ENCODE measurements at places on chromosomes 13 and 19.

DNA sequence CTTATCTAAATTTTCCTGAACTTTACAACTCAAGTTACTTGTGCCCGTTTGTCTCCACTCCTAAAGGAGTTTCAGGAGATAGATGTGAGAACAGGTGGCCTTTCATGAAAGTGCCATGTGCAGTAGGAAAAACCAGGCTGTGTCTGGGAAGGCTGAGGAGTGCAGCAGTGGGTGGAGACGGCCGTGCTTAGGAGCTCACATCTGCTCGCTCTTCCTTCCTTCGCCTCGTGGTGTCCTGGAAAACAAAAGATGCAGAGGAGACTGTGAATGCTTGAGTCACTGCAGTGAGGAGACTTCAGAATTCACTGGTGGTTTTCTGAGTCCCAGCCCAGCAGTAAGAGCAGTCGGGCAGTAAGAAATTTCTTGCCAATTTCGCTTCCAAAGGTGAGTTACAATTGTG lies 138.4 kb upstream of the RNF113B start:
- DNase-seq = no peak

DNA sequence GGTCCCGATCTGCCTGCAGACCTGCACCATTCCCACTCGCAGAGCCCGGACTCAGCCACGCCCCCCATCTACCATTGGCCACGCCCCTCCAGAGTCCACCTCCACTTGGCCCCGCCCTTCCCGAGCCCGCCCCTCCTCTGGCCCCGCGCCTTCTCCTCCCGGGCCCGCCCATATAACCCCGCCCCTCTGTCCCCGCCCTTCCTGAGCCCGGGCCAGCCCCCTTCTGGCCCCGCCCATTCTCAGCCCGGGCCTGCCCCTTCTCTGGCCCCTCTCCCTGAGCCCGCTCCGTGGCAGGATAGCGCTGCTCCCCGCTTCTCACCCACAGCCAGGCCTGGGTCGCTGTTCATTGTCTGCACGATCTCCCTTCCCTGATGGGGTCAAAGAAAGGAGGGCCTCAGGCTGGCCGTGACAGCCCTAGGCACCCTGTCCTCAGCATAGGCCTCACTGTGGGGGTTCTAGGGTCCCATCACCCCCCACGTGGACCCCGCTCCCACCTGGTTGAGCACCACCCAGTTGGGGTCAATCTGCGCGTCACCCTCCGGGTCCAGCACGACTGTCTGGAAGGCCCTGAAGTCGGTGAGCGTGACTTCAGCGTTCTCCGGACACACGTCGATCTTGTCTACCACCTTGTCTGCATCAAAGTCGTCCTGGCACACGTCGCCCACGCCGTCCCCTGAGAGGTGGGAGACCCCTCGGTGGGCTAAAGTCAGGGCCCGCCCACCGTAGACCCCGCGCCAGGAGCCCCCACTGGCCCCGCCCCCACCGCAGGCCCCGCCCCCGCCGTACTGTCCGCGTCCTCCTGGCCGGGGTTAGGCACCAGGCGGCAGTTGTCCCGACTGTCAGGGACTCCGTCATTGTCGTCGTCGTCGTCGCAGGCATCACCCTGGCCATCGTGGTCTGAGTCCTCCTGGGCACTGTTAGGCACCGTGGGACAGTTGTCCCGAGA lies 5.7 kb downstream of the COMP start:
- DNase-seq = peak; percentile 82

- no peak for DNase-seq
These were observed 88.1 kb downstream of the SLC7A1 start for GRCh38 chr13:29507356-29507755.

DNA sequence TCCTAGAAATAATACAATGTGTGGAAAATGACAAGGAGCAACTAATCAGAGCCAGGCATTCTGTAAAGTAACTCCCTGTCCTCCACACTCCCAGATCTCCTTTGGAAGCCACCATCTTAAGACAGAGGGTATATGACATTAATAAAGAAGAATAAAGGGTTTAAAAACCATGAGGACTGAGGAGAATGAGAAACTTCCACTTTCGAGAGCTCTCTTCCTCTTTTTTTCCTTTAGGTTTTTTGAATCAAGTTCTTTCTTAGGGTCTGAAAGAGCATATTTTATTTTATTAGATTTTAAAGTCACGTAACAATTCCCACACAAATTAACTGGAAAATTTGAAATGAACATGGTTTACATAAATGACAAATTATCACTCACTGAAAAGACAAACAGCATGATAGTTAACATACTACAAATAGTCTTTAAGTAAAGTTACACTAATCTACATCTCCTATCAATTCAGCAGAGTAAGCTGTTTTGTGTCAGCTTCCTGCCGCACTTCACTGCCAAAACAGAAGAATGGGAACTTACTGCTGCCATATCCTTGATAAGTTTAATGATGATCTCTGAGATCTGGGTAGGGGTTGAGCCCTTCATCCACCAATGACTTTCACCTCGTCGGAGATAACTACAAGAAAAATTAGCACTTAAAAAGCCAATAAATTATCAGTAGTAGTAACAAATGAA lies 38.6 kb upstream of the FBXL3 start:
- DNase-seq = no peak

- no peak for DNase-seq
These were observed 25.6 kb downstream of the CARM1 start for GRCh38 chr19:10896851-10897526.

DNA sequence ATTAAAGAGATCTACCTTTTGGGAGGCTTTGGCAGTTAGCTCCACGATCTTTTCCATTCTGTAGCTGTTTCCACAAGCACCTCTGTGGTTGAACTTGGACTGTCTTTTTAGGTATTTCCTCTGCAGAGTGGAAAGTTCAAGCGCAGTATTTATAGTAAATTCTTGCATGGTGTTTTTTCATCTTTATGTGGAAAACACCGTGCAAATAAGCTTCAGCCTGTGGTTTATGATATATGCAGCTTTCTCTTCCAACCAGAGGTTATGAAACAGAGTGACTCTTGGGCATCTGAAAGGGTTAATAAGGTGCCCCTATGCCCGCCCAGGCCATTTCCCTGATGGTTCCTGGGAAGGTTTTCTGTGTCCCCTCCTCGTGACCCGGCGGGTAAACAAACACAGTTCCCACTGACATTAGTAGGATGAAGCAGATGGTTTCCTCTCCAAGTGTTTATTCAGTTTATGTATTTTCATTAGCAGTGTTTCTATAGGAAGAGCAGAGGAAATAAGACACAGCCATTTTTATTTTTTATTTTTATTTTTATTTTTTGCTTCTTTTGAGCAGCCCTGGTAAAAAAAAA lies 39.7 kb upstream of the RNF113B start:
- no peak for DNase-seq

DNA sequence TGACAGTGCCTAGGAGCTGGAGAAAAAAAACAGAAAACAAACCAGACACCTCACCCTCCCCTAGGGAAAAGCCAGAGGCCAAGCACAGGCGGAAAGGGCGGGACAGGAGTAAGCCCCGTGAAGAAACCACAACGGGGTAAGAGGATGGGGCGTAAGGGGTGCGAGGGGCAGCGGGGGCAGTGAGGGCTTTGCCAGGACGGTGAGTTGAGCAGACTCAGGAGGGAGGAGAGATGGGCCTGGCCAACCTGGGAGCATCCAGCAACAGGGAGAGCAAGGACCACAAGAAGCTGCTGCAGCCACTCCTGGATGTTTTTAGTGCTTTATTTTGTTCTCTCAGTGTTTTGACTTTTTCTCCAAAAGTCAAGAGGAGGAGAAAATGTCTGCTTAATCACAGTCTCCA lies 114.1 kb upstream of the SOX1 start:
- DNase-seq = no peak

DNA sequence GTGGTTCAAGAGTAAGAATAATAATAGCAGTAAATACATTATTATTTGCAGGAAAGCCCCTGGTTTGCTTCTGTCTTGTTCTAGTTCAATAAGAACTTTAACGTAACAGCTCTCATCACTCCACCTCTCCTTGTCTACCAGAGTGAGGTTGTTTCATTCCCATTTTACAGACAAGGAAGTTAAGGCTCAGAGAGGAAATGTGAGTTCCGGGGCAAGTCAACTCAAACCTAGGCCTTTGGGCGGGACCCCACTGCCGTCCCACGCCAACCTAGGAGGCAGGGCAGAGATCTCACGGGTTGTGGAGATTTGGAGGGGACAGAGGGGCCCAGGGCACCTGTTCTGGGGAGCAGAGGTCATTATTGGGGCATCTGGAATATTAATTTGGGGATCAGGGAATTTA lies 1.5 kb downstream of the MAP4K1 start:
- DNase-seq = peak; percentile 32

DNA sequence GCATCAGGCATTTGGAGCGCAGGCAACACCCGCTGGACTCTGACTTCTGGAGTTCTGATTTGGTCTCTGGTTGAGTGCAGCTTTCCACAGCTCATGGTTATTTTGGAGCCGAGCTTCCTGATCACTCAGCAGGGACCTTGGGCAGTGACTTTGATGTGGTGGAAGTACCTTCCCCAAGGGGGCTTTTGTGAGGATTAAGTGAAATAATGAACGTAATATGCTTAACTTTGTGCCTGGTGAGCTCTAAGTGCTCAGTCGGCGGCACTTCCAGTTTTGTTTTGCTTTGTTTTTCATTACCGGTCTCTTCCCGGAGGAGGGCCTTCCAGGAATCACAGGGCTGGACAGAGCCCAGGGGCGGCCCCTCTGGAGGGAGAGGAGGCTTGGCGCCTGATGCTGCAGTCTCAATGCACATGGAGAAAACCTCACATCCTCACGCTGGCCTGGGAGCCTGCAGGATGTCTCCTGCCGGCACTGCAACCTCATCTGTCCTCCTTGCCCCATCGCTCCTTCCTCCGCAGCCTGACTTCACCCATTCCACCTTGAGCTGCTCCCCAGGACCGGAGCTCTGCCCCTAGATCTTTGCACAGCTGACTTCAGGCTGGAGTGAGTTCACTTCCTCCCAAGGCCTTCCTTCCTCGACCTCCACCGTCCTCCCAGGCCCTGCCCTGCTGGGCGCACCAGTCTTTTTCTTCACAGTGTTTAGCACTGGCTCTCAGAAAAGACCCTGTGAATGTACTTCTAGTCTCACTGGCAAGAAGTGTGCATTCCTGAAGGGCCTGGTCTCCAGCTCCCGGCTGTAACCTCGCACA lies 1.5 kb downstream of the PLEKHF1 start:
- peak; percentile 48 for DNase-seq

DNA sequence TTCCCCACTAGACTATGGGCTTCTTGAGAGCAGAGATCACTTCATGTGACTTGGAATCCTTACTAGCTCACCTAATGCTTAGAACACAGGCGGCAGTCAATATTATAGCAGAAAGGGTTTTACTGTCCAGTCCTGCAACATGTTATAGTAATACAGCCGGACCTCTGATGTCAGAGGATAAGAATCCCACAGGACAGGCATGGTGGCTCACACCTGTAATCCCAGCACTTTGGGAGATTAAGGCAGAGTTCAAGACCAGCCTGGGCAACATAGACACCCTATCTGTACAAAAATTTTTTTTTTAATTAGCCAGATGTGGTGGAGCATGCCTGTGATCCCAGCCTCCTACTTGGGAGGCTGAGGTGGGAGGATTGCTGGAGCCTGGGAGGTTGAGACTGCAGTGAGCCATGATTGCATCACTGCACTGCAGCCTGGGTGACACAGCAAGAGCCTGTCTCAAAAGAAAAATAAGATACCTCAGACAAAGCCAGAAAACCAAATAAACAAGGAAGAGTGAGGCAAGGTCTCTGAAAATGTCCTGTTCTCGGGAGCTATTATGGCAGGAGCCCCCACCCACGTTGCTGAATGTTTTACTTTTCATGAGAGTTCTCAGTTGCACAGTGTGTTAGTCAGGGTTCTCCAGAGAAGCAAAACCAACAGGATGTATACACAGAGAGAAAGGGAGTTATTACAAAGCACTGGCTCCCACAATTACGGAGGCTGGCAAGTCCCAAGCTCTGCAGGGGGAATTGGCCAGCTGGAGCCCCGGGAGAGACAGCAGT lies 100.8 kb downstream of the UBL3 start:
- DNase-seq = no peak

GRCh38 chr13:21014139-21014501 lies 47.3 kb downstream of the LATS2 start:
- no peak for DNase-seq

DNA sequence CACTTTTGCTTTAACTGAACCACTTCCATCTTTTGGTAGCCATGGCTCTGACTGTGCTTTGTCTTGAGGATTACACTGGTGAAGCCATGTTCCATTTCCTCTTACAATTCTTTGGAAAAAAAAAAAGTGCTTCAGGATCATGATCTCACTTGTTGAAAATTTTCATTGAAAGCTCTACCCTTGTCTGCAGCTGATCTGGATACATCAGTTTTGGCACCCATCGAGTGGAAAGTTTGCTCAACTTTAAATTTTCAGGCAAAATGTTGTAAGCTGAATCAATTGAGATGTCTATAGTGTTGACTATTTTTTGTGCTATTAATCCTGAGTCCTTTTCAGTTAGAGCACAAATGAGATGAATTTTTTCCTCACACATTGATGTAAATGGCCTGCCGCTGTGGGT lies 48.3 kb upstream of the RFXAP start:
- no peak for DNase-seq

- no peak for DNase-seq
These were observed 10.2 kb upstream of the N4BP2L2 start for GRCh38 chr13:32548837-32549236.

DNA sequence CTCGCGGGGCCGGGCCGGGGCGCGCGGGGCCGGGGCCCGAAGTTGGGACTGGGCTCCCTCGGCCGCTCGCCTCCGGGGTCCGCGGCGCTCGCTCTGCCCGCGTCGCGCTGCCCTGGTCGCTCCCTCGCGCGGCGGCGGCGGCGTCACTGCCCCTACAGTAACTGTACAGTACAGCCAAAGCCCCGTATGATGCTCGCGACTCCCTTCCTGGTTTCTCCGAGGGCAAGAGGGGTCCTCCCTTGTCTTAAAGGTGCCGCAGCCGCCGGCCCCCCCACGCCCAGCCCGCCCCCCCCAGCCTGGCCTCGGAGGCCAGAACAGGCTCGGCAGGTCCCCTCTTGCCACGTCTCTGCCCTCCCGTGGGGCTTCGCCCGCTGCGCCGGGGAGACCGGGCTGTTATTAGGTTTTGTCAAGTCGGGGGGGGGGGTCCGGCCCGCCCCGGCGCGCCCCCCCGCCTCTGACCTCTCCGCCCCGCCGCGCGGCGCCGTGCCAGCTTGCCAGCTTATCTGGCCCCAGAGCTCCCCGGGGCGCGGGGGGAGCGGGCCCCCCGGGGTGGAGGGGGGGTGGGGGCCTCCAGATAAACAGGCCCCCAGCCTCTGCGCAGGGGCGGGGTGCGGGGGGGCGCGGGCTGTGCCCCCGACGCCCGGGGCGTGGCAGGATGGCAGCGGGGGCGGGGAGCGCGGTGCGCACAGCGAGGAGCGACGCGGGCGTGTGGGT lies at the start of gene ZBTB7A:
ZBTB7A (minus strand) TSS at position 218 of the 714 bp plus-strand sequence. CDS start 11,667 bp downstream, outside the sequence.
- DNase-seq = peak; percentile 64

- no peak for DNase-seq
These were observed 123.7 kb downstream of the MIPEP start for GRCh38 chr13:23765531-23765930.
